ENCODE measurements at places on chromosomes 5 and 9.

- DNase-seq: no peak
Observed at GRCh38 chr5:73763300-73764032, 137.5 kb downstream of the ARHGEF28 start.

DNA sequence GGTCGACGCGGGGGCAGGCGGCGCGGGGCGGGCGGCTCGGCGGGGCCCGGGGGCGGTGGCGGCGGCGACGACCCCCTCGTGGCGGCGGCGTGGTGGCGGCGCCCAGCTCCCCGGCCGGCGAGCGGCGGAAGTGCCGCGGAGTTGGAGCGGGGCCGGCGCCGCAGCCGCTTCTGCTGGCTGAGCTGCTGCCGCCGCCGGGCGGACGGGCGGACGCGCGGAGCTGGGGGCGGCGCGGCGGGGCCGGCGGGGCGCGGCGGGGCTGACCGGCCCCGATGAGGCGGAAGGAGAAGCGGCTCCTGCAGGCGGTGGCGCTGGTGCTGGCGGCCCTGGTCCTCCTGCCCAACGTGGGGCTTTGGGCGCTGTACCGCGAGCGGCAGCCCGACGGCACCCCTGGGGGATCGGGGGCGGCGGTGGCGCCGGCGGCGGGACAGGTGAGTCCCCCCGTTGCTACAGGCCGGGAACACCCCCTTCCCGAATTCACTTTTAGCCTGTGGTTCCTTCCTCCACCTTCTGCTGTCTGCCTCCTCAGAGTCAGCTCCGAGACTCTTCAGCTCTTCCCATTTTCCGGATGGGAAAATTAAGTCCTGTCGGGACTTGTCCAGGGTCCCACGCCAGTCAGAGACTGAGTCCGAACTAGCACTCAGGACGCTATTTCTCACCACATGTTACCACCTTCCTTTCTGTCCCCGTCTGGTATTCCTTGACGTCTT lies at the start of gene GALNT10:
Gene GALNT10 (plus strand): TSS at position 139 of the 710 bp plus-strand sequence. CDS start 134 bp downstream, at position 273.
- peak; percentile 54 for DNase-seq

- no peak for DNase-seq
Observed at GRCh38 chr9:133372144-133372543, 3.7 kb downstream of the SURF4 start.

GRCh38 chr9:20414150-20414549 lies 208.1 kb downstream of the MLLT3 start:
- no peak for DNase-seq

DNA sequence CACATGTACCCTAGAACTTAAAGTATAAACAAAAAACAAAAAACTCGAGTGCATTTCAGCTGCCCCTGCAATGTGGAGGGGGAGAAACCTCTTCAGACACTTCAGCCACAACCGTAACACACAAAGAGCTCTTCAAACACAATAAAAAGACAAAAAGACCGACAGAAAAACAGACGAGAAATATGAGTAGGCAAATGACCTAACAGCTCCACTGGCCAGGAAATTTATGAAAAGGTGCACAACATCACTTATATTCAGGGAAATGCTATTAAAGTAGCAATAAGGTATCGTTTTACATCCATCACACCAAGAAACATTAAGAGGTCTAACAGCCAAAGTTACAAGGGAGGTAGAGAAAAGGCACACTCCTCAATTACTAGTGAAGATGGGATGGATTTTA lies 6.2 kb downstream of the ZBED3 start:
- no peak for DNase-seq

DNA sequence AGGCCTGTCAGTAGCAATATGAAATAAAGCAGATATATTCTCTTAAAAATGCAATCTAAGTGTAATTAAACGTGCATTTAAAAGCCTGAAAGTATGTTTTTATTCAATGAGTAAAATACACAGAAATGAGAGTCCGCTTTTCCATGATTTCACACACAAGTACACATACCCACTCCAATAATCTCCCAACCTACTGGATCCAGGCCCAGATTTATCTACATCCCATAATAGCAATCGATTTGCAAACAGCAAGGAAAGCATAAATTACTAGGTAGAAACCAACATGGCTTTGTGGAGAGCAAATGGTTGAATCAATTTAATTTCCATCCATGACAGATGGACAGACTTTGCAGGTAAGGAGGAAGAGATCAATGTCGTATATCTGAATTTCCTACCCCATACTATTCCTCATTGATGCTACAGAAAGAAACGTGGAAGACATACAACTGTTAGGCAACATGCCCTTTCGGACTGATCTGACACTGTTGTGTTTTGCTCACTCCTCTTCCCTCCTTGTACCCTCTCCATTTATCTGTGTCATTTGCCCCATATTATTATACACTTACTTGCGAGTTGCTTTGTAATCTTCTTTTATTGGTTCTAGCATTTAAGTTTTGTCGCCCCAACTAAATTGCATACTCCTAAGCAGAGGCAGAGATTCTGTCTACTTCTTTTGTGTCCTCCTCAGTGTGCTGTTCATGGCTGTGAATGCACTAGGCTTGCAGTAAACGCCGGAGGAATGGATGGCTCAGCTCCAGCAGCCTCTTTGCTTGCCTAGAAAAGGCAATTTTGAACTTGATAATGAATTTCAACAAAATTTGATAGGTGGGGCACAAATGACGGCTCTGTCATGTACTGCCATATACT lies 133.6 kb downstream of the NFIB start:
- DNase-seq: no peak

DNA sequence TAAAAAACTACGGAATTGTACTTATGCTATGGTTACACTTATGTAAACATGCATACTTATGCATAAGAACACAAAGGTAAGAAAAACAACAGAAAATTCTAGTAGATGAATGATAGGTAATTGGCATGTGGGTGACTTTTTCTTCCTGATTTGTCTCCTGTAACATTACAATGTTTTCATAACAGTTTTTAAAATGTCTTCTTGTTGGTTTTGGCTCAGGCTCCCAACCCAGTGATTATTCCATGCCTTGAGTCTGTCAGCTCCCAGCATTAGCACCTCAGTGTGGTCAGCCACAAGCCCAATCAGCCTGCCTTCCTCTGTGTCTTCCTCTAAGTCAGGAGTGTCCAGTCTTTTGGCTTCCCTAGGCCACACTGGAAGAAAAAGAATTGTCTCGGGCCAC lies 7.9 kb upstream of the FOXE1 start:
- no peak for DNase-seq

DNA sequence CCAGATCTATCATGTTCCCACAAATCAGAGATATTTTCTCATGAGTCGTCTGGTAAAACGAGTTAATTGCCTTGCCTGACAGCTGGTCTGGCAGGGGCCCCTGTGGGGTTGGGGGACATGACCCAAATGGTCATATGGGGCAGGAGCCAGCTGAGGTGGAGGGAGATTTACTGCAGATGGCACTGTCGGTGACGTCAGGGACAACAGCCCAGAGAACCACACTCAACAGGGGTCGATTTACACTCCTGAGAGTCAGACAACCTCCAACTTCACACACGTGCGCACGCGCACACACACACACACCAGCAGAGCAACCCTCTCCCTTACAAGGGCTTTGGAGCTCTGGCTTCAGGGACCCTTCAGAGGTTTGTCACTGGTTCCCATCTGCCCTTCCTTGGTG lies 23.4 kb upstream of the GABRP start:
- DNase-seq: no peak

DNA sequence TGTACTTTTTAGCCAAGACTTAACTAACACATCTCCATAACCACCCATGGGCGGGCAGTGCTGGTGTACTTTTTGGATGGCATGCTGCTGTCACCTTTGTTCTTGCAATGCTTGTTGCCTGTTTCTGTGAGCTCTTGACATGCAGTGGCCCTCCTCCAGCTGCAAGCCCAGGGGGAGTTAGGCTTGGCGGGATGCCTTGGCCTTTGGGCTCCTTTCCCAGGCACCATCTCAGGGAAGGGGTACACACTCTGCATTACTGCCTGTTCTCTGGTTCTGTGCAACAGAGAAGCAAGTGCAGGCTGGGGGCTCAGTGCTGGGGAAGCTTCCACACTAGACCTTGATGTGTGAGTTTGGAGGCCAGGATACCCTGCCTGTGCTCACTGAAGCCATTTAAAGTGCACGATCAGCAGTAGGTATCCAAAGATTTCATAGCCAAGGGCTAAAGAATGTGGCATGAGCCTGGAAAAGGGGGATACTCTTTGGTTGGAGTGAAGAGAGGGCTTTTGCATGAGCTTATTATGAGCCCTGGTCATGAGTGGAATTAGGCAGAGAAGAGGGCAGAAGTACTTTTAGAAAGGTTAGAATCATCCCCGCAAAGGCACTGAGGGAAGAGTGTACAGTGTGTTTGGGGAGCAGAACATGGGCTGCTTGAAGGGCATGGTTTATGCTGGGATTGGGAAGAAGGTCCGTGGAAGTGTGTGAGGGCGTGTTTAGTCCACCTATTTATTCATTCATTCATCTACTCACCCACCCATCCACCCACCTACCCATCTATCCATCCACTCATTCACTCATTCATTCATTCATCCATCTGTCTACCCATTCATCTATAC lies 22.5 kb downstream of the PSAT1 start:
- DNase-seq: no peak

- DNase-seq: no peak
Observed at GRCh38 chr5:168676501-168676900, 97.3 kb upstream of the PANK3 start.

DNA sequence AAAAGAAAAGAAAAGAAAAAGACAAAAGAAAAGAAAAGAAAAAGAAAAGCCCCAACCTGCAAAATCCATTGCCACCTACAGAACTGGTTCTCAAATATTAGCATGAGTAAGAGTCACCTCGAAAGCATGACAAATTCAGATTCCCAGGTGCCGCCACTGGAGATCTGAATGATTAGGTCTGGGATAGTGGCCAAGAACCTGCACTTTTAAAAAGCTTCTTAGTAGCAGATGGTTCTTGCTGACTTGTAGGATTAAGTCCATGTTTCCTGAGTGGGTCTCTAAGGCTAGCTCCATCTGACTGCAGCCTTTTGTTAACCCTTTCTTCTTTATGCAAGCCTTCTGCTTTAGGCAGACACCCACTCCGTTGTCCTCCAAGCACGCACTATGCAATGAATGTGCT lies 178.5 kb upstream of the CDH18 start:
- no peak for DNase-seq

GRCh38 chr5:153490118-153491037 lies at the start of gene GRIA1:
Gene GRIA1, plus strand, starts transcription at chr5:153490670.
- no peak for DNase-seq

GRCh38 chr5:163433271-163433670 lies 4.1 kb upstream of the CCNG1 start:
- DNase-seq: no peak

DNA sequence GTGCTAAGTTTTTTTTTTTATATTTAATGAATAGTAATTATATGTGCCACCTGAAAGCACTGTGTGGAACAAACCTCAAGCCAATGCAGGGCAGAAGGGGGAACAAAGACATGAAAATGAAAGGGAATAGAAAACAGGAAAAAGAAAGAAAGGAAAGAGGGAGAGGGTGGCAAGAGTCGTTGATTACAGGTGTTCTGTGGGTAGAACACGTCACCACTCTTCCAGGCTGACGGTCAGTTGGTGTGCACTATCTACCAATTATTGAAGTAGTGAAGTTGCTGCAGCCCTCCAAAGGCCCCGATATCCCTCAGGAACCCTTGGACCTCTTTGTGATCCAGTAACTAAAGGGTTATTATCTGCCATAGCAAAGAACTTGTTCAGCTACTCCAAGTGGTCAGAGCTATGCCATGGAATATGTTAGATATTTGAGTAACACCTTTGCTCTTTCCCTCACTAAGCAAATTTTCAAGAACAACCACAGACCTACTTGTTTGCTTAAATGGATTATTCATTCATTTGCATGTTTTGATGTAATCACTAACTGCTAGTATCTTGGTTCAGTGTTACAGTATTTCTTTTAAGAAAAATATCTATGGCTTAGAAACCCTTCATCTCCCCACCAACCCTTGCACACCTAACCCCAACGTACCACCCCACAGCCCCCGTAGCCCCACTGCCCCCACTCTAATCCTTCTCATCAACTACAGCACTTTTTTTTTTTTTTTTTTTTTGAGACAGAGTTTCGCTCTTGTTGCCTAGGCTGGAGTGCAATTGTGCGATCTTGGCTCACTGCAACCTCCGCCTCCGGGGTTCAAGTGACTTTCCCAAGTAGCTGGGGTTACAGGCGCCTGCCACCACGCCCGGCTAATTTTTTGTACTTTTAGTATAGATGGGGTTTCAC lies 31.3 kb downstream of the FYB1 start:
- DNase-seq: no peak

DNA sequence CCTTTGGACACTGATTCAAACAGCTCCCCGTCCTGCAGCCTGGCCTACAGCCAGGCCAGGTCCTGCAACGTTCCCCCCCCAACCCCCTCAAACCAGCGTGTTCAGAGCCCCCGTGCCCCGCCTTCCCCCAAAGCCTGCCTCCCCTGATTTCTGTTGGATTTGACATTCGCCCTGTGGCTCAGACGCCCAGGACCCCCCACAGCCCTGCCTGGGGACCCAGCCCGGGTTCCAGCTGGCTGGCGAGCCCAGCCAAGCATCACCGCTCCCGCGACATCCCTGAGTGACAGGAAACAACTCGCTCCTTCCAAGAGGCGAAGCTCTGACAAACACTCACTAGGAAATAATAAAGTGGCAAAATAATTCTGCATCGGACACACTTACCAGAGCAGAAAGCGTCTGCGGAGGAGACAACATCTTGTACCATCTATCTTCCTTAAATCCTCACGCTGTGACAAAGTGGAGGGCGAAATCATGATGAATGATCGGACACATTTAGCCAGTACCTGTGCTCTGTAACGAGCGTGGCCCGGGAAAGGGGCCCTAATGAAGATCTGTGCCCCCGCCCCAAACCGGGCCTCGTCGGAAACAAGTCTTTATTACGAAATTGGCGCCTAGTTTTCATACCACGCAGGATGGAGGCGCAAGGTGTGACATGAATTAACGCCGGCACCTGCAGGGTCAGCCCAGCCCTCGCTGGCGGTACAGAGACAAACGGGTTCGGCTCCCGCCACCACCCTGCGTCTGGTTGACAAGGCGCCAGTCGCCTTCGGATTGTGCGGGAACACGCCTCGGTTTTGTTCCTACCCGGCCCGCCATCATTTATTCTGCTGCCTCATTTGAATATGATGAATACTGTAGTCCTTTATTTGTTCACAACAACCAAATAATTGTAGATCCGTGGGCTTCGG lies 91.0 kb upstream of the MVB12B start:
- DNase-seq: no peak

DNA sequence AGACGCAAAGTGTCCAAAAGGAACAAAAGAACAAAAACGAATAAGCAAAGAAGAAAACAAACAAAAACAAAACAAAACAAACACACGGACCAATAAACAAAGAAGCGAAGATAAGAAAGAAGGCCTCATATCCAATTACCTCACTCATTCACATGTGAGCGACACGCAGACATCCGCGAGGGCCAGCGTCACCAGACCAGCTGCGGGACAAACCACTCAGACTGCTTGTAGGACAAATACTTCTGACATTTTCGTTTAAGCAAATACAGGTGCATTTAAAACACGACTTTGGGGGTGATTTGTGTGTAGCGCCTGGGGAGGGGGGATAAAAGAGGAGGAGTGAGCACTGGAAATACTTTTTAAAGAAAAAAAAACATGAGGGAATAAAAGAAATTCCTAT lies 28.3 kb upstream of the WWC1 start:
- DNase-seq: no peak

GRCh38 chr5:113022661-113023060 lies 46.1 kb downstream of the DCP2 start:
- DNase-seq: no peak

GRCh38 chr5:175654807-175655206 lies 3.1 kb upstream of the HRH2 start:
- peak; percentile 44 for DNase-seq

- no peak for DNase-seq
Observed at GRCh38 chr9:35510754-35511428, 21.0 kb downstream of the RUSC2 start.

All from inflammatory macrophage (primary cell).